ENCODE measurements at places on chromosomes 2 and 18.
A peak's percentile ranks its signal among the peaks of the same experiment; 100 is the strongest.

DNA sequence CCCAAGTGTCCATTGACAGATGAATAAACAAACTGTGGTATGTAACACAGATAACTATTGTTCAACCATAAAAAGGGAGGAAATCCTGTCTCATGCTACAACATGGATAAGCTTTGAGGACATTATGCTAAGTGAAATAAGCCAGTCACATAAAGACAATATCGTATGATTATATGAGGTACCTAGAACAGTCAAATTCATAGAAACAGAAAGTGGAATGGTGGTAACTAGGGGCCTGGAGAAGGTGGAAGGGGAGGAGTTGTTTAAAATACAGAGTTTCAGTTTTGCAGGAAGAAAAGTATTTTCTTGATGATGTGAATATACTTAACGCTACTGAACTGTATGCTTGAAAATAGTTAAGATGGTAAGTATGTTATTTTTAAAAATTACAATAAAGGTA is 304.6 kb upstream of the CXCR4 start:
- no peak for DNase-seq

DNA sequence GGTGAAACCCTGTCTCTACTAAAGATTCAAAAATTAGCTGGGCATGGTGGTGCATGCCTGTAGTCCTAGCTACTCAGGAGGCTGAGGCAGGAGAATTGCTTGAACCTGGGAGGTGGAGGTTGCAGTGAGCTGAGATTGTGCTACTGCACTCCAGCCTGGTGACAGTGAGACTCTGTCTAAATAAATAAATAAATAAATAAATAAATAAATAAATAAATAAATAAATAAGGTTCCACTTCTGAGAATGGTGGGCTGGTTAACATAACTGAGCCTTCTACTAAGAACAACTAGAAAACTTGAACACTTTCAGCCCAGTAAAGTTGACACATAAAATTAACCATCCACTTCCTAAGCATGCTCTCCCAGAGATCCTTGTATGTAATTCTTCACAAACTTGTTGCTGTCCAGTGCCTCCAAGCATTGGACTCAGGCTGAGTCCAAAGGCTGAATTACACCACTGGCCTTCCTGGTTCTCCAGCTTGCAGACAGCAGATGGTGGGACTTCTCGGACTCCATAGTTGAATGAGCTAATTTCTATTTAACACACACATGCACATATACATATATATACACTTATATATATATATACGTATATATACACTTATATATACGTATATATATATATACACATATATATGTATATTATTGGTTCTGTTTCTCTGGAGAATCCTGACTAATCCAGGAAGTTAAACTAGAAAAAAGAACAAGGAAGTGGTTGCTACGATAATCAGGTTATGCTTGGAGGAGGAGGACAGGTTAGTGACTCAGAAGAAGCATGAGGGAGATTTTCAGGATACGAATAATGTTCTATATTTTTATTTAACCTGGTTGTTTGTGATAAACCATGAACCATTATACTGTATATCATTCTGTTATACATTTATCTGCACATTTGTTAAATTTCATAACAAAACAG is 348.8 kb downstream of the METTL4 start:
- DNase-seq = peak; percentile 5

DNA sequence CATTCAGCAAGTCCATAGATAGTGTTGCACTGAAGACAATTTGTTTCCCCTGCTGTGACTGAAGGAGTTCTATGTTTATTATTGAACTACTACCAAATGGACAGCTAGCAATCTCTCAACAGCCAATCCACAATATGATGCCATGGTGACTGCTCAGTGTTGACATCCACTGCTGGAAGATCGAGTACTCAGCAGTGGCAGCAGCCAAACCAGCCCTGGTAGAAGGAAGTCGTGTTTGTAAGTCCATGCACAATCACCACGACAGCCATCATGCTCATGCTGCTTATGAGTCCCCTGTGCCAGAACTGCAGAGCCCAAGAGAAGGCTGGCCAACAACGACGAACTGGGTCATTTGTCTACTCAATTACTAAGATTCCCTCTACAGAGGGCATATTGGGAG is 66.4 kb downstream of the OSR1 start:
- DNase-seq = no peak

DNA sequence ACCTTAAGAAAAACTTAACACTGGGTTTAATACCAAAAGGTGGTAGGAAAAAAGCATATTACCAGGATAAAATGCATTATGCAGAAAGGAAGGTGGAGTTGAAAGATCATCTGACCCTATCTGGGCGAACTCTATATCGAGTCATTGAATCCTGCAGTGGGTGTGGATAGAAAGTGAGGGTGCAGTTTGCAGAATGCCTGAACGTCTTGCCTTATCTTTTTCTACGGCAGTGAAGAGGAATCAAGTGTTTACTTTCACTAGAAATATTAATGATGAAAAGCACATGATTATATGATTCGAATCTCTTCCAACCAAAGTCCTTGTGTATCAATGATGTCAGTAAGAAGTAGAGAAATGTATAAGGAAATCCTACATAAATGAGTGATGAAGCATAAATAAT is 4.3 kb upstream of the CAVIN2 start:
- DNase-seq = no peak

GRCh38 chr2:45137966-45138695 is 128.9 kb upstream of the SIX2 start:
- DNase-seq = no peak

GRCh38 chr18:49073437-49073836 is 122.7 kb upstream of the SMAD7 start:
- DNase-seq = no peak

GRCh38 chr2:173874003-173874893 is 90.9 kb downstream of the SP3 start:
- DNase-seq = no peak

GRCh38 chr2:61639721-61640120 is 101.6 kb upstream of the XPO1 start:
- no peak for DNase-seq

GRCh38 chr2:60302377-60303126 is 250.9 kb downstream of the BCL11A start:
- no peak for DNase-seq

DNA sequence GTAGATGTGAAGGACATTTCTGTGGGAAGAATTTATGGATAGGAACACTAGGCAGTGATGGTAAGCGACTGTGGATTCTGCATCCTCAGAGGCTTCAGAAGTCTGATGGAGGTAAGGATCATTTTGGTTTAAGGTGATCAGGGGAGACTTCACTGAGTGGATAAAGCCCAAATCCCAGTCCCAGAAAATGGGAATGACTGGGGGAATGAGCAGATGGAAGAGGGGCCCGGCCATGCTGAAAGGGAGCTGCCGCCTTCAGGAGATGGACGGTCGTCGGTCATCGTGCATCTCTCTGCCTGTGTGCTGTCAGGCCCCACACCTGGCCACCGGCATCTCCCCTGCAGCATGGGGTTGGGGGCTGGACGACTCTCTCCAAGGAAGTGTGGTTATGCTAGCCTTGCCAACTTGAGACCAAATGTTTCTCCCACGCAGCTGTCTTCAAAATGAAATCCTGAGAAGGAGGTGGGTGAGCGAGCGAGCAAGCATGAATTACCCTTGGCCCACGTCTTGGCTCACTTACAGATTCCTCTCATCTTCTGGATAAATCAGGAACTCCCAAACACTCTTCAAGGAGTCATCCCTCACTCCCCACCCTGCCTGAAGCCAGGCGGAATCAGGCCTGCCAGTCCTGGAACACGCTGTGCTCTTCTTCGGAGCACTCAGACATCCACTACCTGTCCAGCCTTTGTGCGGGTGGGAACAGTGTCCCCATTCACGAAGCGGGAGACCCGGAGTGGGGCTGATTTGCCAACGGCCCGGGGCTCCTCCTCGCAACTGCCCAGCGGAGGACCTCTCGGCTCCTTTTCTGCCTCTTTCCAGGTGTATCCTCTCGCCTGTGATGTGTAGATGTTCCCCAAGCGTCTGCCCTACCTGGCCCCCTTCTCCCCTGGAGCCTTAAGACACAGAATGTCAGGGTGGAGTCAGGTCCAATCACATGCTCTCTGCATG is 85.6 kb downstream of the PRKCE start:
- DNase-seq = no peak

DNA sequence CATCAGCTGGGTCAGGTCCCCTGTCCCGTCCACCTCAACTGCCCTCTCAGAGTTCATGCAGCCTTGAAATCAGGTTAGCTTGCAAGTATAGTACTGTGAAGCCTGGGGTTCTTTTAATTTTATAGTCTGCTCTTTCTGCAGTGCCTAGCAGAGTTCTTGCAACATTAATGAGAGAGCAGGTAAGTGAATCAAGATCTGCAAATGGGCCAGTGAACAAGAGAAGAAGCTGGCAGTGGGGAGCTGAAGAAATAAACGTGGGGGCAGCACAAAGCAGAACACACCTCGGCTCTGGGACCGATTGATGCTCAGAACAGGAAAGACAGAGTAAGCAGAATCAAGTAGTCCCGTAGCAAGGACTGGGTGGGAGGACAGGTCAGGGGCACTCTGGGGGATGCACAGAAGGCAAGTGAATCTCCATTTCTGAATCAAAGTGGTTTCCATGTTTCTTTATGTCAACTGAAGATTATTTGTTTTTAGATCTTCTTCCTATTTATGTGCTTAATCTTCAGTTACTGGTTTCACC is 675.5 kb downstream of the RNF144A start:
- DNase-seq = no peak

GRCh38 chr2:58140508-58141072 is 94.0 kb downstream of the VRK2 start:
- no peak for DNase-seq

- DNase-seq = no peak
Measured at GRCh38 chr2:71464389-71464788, 11.0 kb downstream of the DYSF start.

DNA sequence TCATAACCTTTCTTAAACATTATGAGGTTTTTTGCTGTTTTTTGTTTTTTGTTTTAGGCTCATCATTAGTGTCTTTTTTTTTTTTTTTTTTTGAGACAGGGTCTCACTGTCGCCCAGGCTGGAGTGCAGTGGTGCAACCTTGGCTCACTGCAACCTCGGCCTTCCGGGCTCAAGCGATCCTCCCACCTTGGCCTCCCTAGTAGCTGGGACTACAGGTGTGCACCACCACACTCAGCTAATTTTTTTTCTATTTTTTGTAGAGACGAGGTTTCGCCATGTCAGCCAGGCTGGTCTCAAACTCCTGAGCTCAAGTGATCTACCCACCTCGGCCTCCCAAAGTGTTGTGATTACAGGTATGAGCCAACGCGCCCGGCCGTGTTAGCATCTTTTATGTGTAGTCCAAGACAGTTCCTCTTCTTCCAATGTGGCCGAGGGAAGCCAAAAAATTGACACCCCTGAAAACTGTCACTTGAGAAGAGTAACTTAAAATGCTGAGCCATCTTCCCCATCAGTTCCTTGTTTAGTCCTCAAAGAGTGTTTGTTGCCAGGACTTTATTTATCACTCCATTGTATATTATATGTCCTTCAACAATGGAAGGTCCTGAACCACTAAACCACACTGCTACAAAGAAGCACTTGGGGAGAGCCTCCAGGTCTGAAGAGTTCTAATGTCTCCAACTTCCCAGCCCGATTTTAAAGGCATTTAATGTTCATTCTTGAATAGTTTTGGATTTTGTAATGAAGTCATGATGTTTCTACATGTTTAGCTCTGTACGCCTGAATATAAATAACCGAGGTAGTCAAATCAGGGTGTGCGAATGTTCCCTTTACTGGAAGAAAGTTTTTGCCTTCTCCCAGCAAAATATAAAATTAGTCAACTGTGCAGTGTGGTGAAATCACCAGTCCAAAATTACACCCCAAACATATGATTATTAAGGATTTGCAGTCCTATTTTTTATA is 26.4 kb downstream of the ZNF516 start:
- DNase-seq = no peak

DNA sequence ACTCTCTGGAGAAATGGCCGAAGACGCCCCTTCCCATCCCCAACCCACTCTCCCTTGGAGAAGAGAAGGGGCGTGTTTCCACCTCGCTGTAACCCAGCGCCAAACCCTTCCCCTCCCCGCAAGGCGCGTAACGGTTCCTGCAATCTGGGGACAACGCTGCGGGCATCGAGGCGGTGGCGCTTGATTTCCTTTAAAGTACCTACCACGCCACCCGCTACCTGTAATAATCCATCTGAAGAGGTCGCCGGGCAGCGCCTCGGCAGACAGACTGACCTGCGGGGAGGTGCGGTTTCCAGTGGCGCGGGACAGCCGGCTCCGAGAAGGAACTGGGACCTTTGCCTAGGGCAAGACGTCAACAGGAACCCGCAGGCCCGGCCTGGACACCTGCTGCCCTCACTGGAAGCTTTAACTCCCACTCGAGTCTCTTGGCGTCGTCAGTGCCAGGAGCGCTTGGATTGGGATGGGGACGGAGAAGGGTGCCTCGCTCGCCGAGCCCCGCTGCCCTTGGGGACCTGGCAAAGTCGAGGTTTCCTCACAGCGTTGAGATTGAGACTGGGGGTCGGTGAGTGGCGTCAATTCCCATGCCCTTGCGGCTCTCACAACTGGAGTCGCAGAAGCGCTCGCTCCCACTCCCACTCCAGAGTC is at the start of gene CYP1B1:
CYP1B1 (minus strand) TSS at position 645 of the 645 bp plus-strand sequence. CDS start 763 bp downstream, outside the sequence.
- no peak for DNase-seq

GRCh38 chr2:114769110-114769509 is 326.7 kb downstream of the DPP10 start:
- DNase-seq = no peak

DNA sequence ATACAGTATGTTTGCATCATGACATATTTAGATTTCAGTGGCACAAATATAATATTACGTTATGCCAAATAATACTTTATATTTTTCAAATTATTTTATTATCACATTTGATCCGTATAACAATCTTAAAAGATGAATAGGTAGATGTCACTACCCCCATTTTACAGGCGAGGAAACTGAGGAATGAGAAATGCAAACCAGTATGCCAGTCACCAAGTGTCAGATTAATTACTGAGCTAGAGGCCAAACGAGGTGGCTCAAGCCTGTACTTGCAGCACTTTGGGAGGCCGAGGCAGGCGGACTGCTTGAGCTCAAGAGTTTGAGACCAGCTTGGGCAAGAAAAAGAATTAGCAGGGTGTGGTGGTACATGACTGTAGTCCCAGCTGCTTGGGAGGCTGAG is 17.4 kb upstream of the YES1 start:
- DNase-seq = no peak

DNA sequence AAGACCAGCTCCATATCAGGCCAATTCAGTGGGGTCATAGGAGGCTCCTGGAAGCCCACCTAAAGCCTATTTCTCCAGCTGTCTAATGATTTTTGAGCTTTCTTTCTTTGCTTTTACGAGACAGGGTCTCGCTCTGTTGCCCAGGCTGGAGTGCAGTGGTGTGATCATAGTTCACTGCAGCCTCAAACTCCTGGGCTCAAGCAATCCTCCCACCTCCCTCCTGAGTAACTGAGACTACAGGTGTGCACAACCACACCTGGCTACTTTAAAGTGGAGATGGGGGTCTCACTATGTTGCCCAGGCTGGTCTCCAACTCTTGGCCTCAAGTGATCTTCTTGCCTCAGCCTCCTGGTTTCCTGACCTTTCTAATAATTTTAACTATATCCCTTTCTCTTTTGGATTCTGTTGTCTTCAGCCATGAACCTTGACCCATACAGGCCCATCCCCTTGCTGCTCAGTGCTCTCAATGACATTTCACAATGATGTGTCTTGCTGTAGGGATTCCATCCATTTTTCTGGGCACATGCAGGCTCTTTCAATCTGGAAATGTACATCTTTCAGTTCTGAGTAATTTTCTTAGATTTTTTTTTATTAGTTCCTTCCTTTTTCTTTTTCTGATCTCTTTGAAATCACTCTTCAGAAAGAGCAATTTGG is 29.7 kb downstream of the GNLY start:
- no peak for DNase-seq

GRCh38 chr2:237819231-237819630 is 20.7 kb downstream of the RBM44 start:
- no peak for DNase-seq

GRCh38 chr2:208297961-208298360 is 31.9 kb downstream of the PIKFYVE start:
- no peak for DNase-seq

- DNase-seq = no peak
Measured at GRCh38 chr18:24181806-24182205, 42.9 kb downstream of the CABYR start.

Data from SW480 (cell line).